ENCODE measurements at places on chromosomes 6 and 20. TPM values are rescaled to one million over a fixed set of nuclear protein-coding genes. Genes with fewer than 3 reads are reported as not detected.

DNA sequence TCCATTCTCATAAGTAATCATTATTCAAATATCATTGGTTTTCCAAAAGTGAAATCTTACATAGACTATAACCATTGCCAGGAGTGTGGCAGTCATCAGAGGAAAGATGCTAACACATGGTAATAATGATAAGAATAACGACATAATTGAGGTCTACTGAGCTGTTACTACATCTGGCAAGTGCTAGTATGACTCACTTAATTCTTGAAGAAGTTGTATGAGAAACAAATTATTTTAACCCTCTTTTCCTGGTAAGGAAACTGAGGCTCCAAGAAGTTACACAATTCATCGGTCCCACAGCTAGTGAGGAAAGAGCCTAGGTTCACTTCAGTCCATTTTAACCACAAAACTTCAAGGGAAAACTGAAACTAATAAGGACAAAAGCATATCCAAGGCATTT, 335.6 kb upstream of the BTBD3 start:
- DNase-seq: no peak

DNA sequence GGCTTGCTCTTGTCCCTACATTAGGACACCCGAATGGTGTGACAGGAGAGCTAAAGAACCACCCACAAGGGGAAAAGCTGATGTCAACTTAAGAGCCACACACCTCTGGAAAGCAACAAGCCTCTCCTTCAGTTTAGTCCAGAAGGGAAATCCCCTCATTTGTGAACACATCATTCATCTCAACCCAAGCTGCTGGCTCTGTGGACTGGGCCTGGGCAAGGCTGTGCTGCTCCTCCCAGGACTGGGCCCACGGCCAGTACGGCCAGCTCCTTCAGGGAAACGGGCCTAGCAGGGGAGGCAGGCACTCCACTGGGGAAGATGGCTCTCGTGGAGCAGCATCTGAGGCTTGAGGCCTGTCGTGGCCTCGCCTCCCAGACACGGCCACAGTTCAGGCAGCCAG, 12.8 kb upstream of the SLC4A11 start:
- no peak for DNase-seq

Gene SLX4IP
- total RNA-seq: 5.8 TPM

Gene ISM1
- total RNA-seq: 2.0 TPM

- no peak for DNase-seq
These were observed 190.3 kb upstream of the SHLD1 start for GRCh38 chr20:5559945-5560344.

- no peak for DNase-seq
These were observed 22.5 kb downstream of the BRPF3 start for GRCh38 chr6:36219081-36219480.

DNA sequence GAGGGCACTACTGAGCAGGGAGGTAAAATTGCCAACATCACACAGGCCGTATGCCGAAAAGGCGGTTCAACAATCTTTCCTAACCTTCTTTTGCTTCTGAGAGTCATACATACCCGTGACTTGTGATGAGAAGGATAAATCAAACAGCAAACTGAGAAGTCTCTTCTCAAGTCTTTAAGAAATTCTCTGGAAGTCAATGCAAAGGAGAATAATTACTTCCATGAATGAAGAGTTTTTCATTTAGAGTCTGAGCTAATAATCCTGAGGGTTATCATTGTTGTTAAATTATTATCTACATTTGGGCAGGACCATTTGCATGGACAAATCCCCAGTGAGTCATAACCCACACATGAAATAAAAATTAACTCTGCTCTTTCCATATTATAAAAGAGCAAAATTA, 22.4 kb upstream of the ILRUN start:
- no peak for DNase-seq

DNA sequence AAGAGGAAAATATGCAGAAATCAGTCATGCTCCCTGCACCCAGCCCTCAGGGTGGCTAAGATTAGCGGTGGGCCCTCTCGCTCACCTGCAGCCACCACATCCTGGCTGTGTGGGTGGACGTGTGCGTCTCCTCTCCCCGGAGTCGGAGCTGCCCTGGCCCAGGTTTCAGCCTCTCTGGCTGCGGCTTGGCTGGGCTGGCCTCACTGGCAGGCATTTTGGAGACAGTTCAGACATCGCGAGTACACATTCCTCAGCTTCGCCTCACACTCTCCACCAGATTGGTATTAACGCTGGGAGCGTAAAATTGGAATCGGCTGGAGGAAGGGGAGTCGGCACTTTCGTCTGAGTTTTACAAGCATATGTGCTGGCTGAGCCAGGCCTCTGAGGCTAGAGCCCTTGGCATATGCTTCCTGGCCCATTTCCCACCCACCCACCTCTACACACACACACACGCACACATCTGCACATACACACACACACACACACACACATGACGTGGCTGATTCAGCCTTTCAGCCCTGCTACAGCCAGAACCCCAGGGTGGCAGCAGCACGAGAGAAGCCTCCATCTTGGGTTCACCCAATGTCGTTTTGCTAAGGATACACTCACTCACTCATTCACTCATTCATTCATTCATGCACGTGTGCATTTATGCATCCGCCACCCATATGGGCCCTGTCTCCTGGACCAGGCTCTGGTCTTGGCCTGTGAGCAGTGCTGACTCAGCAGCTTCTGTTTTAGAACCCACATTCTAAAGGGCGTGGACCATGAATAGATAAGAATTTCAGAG, 42.9 kb downstream of the BCAS4 start:
- DNase-seq: no peak

DNA sequence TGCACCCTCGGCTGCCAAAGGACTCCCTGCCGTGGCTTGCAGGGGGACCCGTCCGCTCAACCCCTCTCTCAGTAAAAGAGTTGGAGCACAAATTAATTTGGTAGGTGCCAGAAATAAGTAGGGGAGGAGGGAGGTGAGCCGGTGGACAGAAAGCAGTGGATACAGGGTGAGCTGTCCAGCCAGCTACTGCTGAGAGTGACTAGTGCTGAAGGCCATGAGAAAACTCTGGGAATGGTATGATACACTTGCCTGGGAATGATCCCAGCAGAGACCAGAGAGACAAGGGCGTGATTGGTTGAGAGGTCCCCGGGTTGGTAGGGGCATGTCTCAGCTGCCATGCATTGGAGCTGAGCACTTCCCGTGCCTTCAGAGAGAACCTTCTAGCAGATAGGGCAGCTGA, 15.7 kb downstream of the FOXQ1 start:
- DNase-seq: no peak

Gene STX11
- 24.7 TPM for total RNA-seq

- no peak for DNase-seq
These were observed 25.6 kb upstream of the NTSR1 start for GRCh38 chr20:62682912-62683517.

DNA sequence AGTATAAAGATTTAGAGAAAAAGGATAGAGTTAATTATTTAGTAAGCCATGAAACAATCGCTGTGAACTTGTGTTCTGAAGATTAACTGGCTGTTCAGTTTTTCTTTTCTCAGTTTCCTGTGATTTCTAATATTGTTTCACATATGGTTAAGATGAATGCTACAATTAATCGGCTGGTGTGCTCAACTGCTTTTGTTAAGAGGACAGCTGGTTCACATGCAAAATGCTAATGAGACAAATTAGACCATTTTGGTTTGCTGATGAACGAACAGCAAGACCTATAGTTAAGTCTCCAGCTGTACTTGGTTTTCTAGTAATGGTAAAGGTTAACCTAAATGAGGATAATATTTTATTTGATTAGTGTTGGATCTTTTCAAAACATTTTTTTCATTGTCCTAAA, 10.8 kb upstream of the NHSL1 start:
- no peak for DNase-seq

Gene AIF1
- 55.5 TPM for total RNA-seq

GRCh38 chr6:55826941-55827340, 48.4 kb downstream of the BMP5 start:
- DNase-seq: no peak

- no peak for DNase-seq
These were observed 21.2 kb downstream of the CST4 start for GRCh38 chr20:23667666-23668065.
